ENCODE measurements at places on chromosomes 7 and 10.

DNA sequence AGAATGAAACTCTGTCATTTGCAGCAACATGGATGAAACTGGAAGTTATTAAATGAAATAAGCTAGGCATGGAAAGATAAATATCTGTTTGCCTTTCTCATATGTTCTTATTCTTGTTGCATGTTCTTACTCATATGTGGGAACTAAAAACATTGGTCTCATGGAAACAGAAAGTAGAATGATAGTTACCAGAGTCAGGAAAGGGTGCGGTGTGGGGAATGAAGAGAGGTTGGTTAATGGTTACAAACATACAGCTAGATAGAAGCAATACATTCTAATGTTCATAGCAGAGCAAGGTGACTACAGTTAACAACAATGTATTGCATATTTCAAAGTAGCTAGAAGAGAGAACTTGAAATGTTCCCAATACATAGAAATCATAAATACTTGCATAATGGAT lies 105.1 kb downstream of the FAM107B start:
- DNase-seq: no peak

DNA sequence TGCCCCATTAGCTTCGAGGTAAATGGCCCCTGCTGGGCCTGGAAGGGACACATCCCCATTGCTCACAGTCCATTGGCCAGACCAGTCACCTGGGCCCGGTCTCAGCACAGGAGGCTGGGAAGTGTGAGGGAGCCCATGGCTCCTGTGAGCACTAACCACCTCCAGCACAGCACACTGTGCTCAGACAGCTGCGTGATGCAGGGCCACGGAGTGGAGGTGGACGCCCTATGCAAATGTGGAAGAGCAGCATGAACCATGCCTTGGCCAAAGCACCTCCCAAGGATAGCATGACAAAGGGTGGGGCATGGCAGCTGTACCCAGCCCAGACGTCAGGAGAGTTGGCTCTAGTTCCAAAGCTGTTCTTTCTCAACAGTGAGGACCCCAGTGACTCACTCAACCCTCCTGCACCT lies 120.1 kb upstream of the ZMIZ1 start:
- no peak for DNase-seq

GRCh38 chr7:332646-333392 lies 42.8 kb downstream of the FOXL3 start:
- DNase-seq: peak; percentile 1

DNA sequence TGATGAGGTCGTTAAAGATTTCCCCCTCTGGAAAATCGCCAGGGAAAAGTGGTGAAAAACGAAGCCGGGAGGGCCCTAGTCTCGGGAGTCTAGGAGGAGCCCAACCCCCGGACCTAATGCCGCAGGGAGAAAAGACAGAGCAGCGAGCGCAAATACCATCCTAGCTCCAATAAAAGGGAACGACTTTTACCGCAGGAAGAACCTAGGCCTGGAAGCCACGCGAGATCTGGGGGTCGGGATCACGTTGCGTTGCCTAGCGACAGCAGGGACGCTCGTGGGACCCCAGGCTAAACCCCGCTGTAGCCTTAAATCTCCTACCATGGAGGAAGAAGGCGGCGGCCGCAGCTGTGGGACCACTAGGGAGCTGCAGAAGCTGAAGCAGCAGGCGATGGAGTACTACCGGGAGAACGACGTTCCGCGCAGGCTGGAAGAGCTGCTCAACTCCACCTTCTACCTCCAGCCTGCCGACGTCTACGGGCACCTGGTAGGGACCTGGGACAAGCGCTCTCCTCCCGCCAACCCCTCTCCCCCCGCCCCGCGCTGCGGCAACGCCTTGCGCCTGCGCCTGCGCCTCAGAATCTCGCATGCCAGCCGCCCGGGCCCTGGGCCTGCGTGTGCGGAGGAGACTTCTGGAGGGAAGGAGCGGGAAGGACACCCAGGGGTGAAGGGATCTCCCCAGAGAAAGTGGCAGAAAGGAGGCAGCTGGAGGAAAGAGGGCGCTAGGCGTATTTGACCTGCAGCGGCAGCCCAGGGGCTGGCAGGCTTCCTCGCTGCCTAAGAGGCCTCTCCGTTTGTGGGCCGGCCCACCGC lies at the start of gene ENO4:
ENO4 (plus strand) TSS at position 252 of the 810 bp plus-strand sequence; CDS start at position 320, 68 bp downstream.
- no peak for DNase-seq

- no peak for DNase-seq
Measured at GRCh38 chr10:124415210-124415609, 3.5 kb downstream of the OAT start.
